Activated naive CD8-positive, alpha-beta T cell treated with anti-CD3 and anti-CD28 coated beads, Interleukin-2, amount 50 U/mL, for 16 hours (primary cell): ENCODE measurements at places on chromosomes 2 and 18.

GRCh38 chr2:76391678-76392077, 681.0 kb upstream of the GCFC2 start:
- DNase-seq = no peak

DNA sequence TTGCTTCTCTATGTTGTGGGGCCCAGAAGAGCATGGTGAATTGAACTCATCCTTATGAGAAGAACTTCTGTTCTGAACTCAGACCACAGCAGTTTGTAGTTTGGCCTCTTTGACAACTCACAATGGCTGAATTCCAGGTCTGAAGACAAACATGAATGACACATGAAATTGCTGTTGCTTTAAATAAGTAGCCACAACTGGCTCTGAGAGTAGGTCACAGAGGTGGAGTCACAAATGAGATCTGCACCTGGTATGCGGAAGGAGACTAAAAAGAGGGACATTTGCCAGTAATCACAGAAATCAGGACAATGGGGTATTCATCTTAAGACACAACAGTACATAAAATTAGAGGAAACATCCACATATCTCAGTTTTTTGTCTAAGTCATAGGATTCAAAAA, 290.3 kb upstream of the MMADHC start:
- DNase-seq = no peak

- DNase-seq = no peak
These were observed 441.9 kb downstream of the RND3 start for GRCh38 chr2:150045601-150046000.

DNA sequence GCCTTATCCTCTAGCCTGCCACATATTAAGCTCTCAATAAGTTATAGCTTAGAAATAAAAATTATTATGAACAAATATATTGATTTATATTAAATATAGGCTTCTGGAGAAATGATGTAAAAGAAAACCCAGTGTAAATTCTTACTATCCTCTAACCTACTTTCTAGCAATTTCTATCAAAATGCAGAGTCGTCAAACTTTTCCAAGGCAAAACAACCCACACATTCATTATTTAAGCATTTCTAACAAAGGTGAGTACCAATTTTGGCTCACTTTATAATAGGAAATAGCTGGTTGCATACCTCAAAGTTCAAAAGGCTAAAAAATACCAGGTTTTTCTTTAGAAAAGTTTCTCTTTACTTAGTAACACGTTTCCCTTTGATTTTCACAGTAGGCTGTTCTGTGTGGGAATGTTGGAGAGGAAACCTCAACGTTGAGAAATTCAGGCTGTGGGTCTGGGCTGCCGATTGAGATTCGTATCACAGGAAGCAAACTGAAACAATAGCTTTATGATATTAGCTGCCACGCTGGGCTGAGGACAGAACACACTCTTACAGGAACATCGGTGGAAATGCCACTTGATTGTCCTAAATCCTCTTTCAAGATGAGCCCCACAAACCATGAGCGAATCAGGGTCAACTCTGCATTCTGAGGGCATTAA, 53.0 kb downstream of the EPAS1 start:
- DNase-seq = no peak

DNA sequence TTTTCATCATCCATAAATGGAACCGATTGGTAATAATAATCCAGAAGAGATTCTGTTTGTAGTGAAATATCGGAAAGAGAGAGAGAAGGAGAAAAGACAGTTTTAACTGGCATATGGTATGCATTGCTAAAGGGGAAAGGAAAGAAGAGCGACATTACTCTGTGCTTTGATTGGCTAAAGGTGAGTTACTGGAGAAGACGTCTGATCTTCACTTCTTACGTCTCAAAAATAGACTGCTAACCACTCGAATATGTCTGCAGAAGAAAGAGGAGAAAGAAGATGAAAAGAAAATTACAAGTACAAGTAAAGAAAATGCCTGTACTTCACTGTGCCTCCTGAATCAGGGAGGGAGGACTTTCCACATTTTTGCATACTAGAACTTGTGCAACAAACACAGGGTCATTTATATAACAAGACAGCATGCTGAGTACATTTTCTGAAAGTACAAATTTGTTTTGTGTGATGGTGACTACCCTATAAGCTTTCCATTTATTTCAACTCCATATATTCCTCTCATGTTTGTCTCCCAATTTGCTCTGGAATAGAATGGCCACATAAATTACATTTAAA, 787.2 kb downstream of the RNF144A start:
- DNase-seq = no peak

GRCh38 chr2:230176996-230177395, 42.8 kb downstream of the SP110 start:
- DNase-seq = no peak

DNA sequence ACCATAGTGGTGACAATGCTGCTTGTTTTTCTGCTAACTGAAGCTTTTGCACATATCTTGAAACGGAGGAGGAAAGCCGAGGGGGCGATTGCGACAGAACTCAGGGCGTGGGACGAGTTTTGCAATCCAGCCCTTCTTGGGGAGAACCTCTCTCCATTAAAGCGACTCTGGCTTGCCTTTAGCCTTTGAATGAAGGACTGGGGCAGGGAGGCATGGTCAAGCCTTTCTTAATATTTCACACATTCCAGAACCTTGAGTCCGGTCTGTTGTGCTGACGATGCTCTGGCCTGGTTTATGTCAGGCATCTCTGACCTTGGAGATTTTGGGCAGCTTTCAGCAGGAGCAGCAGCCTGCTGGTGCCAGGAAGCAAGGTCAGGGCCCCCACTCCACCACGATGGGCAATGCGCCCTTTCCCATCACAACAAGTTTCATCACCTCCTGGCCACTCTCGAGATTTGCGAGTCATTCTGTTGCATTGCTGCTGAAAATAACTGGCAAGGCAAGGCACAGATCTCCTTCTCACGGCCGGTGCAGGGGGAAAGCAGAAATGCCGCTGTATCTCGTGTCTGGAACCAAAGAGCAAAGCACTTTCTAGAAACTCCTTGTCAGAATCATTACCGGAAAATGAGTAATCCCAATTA, 10.8 kb downstream of the EMILIN2 start:
- no peak for DNase-seq

GRCh38 chr2:64996871-64997307, 7.7 kb downstream of the SLC1A4 start:
- no peak for DNase-seq

DNA sequence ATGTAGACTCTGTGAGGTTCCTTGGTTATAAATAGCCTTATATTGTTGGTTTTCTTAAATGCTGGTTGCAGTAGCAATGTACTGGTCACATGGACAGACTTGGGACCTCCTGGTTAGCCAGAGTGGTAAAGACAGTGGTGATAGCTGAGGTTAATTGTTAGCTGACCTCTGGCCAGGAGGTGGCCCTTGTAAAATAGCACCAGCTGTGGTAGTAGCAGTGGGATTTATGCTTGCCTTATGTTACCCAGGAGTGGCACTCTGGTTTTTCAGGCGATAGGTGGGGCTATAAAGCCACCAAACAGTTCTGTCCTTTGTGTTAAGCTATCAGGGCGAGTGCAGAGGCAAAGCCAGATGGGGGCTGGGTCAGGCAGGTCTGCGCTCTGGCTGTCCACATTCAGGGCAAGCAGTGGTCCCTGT, 94.8 kb upstream of the SRD5A2 start:
- DNase-seq = no peak

GRCh38 chr2:28664120-28664842, 87.3 kb upstream of the PPP1CB start:
- no peak for DNase-seq

- no peak for DNase-seq
These were observed 98.0 kb upstream of the EFEMP1 start for GRCh38 chr2:56021579-56021978.

GRCh38 chr2:49367003-49367402, 212.7 kb upstream of the FSHR start:
- no peak for DNase-seq

DNA sequence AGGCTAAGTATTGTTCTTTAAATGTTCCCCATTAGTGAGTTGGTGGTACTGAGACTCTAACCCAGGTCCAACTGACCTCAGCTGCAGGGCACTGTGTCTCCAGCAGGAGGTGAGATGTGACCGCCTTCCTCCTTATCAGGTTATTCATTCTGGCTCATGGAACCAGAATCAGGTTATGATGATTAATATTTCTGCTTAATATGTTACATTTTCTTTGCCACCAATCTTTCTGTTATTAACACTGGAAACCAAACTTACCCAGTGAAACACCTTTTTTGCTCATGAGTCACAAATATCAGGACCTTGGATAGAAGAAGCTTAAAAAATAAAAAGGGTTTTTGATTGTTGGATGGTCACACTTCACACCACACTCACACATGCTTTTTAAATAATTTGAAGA, 85.4 kb downstream of the DPP4 start:
- DNase-seq = no peak

GRCh38 chr2:67561457-67561965, 164.4 kb downstream of the ETAA1 start:
- DNase-seq = no peak

DNA sequence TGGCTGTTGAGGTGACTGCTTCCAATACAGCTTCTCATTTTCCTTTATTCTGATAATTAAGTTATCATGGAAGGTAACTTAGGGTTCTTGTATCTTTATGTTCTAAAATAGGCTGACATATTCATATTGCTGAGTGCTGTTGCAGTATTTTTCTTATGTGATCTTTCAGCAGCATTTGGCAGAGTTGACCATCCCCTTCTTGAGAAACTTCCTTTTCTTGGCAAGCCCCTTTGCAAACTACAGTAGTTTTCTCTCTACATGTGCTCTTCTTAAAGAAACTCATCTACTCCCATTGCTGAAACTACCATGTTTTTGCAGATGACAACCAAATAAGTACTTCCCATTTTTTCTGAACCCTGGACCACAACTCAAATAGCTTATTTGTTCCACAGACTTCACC, 476.5 kb upstream of the TRIB2 start:
- no peak for DNase-seq

DNA sequence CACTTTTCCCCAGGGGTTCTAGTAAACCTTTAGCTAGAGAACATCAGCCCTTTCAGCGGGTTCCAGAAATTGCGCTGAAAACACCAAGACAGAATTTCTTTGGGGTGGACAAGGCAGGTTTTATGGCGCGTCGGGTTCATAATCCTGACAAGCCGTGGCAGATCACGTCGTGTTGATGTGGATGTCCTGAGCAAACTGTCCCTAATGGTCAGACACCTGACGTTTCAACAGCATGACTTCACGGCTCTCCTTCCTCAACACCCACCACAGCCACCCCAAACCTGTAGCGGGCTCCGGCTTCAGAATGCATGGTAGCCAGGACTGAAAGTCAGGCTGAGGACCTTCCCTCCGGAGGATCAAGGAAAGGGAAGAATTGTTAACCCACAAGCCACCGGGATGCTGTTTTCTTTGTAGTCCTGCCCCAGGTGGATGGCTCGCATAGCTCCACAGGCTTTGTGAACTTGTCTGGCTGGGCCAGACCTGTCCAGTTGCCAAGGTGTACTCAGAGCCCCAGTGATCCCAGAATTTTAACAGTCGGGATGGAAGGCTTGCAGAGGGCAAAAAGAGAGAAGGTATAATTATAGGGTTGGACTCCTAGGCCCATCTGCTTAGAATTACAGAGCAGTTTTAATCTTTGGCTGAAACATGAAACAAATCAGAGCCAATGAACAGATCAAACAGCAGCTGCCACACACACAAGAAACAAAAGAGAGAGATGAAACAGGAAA, 1.5 kb downstream of the APCDD1 start:
- no peak for DNase-seq

GRCh38 chr2:39881494-39881893, 102.4 kb upstream of the THUMPD2 start:
- no peak for DNase-seq

- no peak for DNase-seq
These were observed 36.5 kb downstream of the SIGLEC15 start for GRCh38 chr18:45861926-45862325.

- no peak for DNase-seq
These were observed 179.2 kb upstream of the DSEL start for GRCh38 chr18:67695684-67696083.

DNA sequence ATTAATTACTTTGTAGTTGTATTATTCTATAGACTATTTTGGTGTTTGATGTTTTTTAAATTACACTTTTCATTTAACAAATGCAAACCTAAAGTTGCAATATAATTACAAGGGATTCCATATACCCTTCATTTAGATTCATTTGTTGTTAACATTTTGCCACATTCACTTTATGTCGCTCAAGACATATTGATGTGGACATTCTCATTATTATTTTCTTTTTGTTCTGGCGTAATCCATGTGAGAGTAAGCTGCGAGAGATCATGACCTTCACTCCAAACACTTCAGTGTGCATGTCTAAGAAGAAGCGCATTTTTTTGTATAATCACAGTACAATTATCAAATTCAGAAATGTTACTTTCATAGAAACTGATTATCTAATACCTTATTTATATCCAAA, 280.6 kb downstream of the CALCRL start:
- no peak for DNase-seq

DNA sequence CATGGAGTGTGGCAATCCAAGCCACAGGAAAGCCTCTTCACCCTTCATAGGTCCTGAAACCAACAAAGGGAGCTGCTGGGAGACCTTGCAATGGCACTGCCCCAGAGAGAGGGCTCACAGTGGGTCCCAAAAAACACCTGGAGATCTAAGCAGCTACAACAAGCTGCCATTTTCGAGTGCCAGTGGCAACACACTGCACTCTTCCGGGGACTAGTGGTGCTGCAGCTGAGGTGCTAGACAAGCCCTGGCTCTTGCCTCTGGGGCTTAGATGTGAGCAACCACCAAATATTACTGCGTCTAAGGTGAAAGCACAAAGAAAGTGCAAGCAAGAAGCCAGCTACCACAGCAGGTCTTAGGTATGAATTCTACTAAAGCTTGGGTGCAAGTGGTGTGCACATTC, 192.9 kb downstream of the NOL4 start:
- no peak for DNase-seq

DNA sequence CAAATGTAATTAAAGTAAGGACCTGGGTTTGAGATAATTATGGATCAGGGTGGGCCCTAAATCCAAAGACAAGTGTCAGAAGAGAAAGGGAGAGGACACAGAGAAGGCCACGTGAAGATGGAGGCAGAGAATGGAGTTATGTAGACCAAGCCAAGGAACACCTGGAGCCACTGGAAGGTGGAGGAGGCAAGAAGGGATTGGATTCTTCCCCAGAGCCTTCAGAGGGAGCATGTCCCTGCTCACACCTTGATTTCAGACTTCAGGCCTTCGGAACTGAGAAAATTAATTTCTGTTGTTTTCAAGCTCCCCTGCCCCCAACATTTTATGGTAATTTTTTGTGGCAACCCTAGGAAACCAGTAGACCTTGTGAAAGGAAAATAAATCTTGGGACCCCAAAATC, 19.6 kb downstream of the CAPN14 start:
- DNase-seq = no peak

- DNase-seq = no peak
These were observed 10.6 kb downstream of the LDLRAD4 start for GRCh38 chr18:13229001-13229671.

GRCh38 chr2:44616667-44617155, 255.0 kb downstream of the CAMKMT start:
- DNase-seq = no peak
